ENCODE measurements at places on chromosomes 2 and 18.

- DNase-seq = no peak
Observed at GRCh38 chr2:220432645-220433044, 805.2 kb downstream of the SLC4A3 start.

DNA sequence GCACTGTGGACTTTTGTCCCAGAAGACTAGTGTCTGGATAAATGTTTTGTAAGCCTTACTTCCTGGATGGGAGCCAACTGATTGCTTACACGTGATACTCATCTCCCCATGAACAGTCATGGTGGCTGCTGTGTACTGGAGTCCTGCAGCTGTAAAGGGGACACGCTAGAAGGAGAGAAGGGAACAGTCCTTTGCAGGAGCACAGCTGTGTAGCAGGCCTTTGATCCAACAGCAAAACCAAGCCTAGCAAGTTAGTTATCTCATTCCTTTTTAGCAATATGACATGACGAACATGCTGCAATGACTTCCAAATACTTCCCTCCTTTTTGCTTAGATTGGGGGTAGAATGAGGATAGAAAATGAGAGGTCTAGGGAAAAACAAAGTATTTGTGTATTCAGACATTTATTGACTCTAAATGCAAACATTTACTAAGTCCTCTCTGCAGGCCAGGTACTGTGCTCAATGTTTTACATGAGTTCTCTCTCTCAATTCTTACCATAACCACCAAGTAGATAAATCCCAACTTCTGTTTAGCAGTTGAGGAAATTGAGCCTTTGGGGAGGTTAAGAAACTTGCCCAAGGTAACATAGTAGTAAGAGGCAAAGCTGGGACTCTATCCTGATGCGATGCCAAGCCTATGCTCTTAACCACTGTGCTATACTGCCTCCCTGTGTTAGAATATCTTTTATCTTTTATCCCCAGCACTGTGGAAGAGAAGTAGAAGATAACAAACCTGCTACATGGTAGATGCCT, 55.4 kb upstream of the CD28 start:
- no peak for DNase-seq

GRCh38 chr2:214750529-214750928, 59.0 kb downstream of the BARD1 start:
- no peak for DNase-seq

DNA sequence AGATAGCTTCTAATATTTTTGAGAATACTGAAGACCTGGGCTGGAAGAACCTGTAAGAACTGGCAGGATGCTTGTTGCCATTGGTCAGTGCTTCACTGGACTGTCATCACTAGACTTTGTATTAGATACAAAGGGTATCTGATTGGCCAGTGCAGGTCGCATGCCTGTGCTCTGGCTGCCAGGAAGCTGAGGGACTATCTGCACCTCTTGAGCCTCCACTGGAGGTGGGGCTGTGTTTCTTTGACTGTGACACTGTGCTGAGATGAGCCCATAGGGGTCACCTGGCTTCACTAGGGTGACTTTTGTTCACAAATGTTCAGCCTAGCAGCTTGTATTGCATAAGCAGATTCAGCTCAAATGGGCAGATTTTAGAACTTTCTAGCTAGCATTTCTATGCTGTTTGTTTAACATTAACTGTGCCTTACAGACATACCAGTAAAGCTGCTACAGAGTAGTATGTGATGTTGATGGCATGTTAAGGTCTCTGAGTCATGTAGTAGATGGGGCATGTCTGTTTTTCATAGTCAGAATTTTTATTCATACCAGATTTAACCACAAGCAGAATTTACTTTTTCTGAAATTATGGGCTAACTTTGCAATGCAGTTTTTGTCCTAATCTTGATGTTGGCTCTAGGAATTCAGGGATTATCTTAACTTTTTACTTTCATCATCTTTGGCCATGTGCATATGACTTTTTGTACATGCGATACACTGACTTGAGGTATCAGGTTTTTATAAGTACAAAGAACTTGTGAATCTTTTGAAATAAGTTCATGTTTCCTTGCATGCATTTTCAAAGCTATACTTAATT, 56.1 kb downstream of the RHBDD1 start:
- no peak for DNase-seq

GRCh38 chr2:64685430-64685829, 31.7 kb upstream of the SERTAD2 start:
- DNase-seq = no peak

GRCh38 chr2:193946806-193947205, 1710.2 kb upstream of the SLC39A10 start:
- no peak for DNase-seq

GRCh38 chr18:568731-569130, 11.4 kb upstream of the CETN1 start:
- no peak for DNase-seq

GRCh38 chr2:59000796-59001195, 759.7 kb upstream of the FANCL start:
- no peak for DNase-seq

GRCh38 chr2:240999873-241000541, 1.6 kb downstream of the SNED1 start:
- peak; percentile 68 for DNase-seq

- DNase-seq = no peak
Observed at GRCh38 chr2:173077506-173078177, 2.0 kb downstream of the MAP3K20 start.

- no peak for DNase-seq
Observed at GRCh38 chr2:226916669-226917068, 80.8 kb downstream of the RHBDD1 start.

- DNase-seq = peak; percentile 66
Observed at GRCh38 chr2:241983571-241984270, 114.2 kb downstream of the RTP5 start.

GRCh38 chr2:100237770-100238169, 84.5 kb downstream of the LONRF2 start:
- no peak for DNase-seq

DNA sequence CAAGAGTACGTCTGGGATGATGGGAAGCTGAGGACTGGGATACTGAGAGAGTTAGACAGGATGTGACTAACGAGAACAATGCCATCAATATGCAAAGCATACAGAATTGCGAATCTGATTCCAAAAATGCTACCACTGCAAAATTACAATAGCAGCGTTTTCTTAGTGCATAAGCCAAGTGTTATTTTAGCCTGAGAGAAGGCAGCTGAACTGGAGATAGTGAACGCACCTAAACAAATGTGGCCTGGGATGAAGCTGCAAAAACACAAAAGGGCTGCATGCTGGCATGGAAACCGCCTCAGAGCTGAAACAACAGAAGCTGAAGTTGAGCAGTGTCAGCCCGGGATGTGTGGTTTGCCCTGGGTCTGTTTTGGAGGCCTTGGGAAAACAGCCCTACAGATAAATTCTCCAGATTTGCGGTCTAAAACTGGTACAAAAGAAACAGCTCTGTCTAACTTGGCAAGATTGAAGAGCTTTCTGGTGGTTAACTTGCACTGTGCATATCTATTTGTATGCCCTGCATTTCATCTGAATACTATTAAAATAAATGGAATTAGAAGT, 45.5 kb downstream of the LYPD6 start:
- DNase-seq = no peak

GRCh38 chr18:60506190-60506589, 133.6 kb upstream of the MC4R start:
- DNase-seq = no peak

DNA sequence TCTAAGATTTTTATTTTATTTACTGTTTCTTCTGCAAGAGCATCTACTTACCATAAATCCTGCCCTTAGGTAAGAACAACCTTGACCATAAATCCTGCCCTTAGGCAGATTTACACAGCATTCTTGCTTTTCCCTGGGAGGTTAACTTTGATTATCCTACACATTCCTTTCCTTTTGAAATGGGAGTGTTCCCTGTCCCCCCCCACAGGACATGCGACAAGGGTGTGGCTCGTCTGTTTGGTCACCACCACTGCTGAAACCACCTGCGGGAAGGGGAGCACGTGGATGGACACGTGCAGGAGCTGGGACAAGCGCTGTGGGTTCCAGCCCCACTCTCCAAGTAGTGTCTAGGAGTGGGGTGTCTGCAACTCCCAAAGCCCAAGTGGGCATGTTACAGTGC, 239.3 kb upstream of the SP5 start:
- DNase-seq = no peak

DNA sequence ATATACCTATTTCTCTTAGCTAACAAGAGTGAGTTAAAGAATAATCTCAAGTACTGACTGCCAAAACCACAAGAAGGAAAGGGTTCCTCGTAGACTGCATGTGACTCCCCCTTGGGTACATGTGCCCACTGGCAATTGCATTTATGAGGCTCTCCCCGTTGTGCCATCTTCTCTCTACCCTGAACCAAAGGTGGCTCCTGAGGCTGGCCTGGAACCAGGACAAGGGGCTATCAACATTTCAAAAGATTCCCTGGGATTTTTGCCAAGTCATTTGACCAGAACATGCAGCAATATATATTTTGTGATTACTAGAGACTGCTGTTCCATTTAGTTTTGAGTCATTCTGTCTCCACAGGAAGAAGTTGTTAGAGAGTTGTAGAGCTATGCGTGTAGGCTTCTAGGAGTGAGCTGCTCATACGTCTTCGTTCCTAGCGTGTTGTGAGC, 45.8 kb downstream of the LAMA3 start:
- no peak for DNase-seq

DNA sequence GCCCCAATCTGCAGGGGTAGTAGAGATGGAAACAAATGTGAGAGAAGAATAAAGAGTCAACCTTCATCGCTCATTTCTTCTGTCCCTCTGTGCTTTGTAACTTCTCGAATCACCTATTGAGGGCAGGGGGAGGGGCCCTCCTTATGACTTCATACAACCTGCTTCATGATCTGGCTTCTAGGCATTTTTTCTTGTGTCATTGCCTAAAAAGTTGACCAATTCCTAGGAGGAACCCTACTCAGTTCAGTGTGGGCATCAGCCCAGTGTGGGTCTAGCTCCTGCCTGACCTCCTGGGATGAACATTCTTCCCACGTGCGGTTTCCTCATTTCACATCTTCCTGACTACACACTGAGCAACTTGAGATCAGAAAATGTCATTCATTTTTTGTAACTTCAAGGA, 46.3 kb upstream of the CREB1 start:
- no peak for DNase-seq

GRCh38 chr2:134705861-134706586, 12.8 kb downstream of the TMEM163 start:
- no peak for DNase-seq

GRCh38 chr2:53994818-53995808, 24.3 kb upstream of the PSME4 start:
- DNase-seq = no peak

DNA sequence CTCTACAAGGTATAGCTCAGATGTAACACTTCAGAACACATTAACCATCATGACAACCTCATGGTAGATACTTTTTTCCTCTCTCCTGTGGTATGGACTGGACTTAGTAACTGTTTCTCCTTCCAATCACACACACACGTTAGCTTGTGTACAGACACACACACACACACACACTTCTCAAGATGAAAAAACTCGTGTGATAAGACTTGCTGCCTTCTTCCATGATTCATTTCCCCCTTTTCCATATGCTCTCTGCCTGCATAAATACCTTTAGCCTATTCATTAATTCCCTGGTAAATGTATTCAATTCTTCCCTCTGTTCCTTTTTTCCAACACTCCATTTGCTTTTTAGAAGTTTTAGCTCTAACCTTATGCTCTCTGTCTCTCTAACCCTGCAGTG, 118.9 kb upstream of the TANK start:
- no peak for DNase-seq

GRCh38 chr2:54629914-54630857, 93.3 kb upstream of the EML6 start:
- no peak for DNase-seq

GRCh38 chr2:24403832-24404212, 43.5 kb upstream of the ITSN2 start:
- no peak for DNase-seq

GRCh38 chr2:36147670-36148390, 207.7 kb upstream of the CRIM1 start:
- DNase-seq = no peak

DNA sequence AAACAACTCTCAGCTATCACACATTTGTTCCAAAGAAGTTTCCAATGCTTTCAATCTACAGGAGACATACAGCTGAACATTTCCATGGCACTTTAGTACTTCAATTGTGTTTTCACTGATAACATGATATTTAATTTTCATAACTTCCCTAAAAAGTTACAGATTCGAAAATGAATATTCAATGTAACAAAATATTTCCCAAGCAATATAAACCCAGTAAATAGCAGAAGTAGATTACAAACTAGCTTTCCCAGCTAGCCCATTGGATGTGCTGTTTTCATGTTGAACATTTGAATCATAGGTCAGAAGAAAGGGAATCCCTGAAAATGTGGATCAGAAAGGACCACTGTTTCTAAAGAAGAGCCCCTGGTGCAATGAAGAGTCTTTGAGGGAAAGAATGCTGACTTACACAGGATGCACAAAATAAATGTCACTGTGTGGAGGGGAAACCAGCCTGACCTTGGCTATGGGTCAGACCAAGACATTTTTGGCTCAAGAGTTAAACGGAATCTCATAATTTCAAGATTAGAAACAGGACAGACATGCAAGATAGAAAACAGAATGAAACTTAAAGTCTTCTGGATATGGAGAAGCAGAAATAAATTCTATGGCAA, 22.5 kb downstream of the CYTIP start:
- no peak for DNase-seq

GRCh38 chr18:64134044-64134747, 14.7 kb downstream of the LINC00305 start:
- DNase-seq = no peak

DNA sequence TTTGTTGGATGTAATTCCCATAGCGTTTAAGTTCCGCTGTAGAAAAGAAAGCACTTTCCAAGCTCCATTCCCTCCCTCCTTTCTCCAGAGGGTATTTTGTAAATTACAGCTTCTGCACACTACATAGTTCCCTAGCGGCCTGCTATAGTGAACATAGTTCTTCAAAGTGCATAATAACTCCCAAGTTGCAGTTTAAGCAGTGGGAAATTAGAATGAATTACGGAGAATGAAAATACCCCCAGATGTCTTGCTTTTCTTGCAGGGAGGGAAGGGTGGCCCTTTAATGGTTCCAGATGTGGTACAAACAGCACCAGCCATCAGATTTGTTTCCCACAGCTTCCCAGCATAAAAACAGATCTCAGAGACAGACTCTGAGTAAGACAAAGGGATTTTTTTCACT, 893.9 kb downstream of the SUCLG1 start:
- DNase-seq = no peak

GRCh38 chr18:21682371-21683051, 22.1 kb downstream of the ABHD3 start:
- DNase-seq = no peak

- no peak for DNase-seq
Observed at GRCh38 chr2:44929159-44929734, 12.3 kb upstream of the SIX3 start.

DNA sequence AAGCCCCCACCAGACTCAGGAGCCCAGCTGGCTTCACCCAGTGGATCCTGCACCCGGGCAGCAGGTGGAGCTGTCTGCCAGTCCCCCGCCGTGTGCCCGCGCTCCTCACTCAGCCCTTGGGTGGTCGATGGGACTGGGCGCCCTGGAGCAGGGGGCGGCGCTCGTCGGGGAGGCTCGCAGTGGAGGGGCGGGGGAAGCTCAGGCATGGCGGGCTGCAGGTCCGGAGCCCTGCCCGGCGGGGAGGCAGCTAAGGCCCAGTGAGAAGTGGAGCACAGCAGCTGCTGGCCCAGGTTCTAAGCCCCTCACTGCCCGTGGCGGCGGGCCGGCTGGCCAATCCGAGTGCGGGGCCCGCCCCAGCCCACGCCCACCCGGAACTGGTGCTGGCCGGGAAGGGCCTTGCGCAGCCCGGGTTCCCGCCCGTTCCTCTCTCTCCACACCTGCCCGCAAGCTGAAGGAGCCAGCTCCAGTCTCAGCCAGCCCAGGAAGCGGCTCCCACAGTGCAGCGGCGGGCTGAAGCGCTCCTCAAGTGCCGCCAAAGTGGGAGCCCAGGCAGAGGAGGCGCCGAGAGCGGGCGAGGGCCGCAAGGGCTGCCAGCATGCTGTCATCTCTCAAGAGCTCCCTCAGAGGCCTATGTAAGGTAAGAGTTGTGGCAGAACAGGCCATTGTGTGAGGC, 1307.8 kb upstream of the TMEFF2 start:
- peak; percentile 74 for DNase-seq

Measured in type B pancreatic cell (in vitro differentiated cells).